ENCODE measurements at places on chromosomes 16 and 17.

GRCh38 chr17:77723909-77724875 lies 234.3 kb upstream of the TNRC6C start:
- no peak for DNase-seq

- DNase-seq = no peak
Observed at GRCh38 chr17:9658593-9659211, 13.4 kb downstream of the USP43 start.

- no peak for DNase-seq
Observed at GRCh38 chr17:59848778-59849177, 44.0 kb downstream of the TUBD1 start.

GRCh38 chr16:53734908-53735307 lies 31.0 kb downstream of the FTO start:
- no peak for DNase-seq

DNA sequence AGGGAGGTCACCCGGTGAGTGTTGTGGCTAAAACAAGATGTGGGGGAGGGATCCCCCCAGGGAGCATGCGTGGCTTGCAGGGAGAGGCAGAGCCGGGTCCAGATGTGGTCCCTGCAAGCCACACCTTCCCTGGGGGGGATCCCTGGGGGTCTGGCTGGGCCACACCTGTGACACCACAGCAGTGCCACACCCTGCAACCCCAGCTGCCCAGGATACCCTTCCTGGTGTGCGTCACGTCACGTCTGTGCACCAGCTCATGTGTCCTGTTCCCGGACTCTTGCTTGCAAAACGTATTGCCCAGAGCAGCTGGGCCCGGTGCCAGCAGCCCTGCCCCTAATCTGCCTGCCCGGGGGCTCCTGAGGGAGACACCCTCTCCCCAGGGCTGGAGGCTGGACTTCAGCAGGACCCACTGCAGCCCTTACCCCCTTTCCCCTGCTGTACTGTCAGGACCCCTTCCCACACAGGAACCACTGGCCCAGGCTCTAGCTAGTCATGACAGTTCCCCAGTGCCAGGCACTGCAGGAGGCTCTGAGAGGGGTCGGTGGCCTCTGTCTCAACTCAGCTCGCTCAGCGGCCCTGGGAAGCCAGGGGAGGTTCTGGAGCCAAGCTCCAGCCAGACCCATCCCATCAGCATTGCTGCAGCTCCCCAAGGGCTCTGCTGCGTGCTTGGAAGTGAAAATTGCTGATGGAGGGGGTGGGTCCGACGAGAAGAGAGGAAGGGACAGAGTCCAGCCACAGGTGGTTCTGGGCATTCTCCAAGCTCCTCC lies 25.8 kb upstream of the ACSF3 start:
- DNase-seq = no peak

GRCh38 chr16:70754851-70755600 lies 45.9 kb downstream of the VAC14 start:
- no peak for DNase-seq

- DNase-seq = no peak
Observed at GRCh38 chr17:2899906-2900305, 103.7 kb downstream of the RAP1GAP2 start.

DNA sequence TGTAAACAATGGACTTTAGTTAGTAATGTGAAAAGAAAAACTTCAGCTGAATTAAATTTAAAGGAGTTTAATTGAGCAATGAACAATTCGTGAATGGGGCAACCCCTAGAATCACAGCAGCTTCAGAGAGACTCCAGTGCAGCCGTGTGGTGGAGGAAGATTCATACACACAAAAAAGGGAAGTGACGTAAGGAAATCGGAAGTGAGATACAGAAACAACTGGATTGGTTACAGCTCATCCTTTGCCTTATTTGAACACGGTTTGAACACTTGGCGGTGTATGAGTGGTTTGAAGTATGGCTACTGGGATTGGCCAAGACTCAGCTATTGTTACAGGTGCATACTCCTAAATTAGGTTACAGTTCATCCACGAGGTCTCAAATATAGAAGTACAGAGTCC lies 460.4 kb upstream of the ASIC2 start:
- DNase-seq = no peak
